Hematopoietic multipotent progenitor cell treated with erythropoietin and hydrocortisone succinate and interleukin-3 and kit ligand, for 8 days (in vitro differentiated cells): ENCODE measurements at places on chromosomes 2 and 18.

DNA sequence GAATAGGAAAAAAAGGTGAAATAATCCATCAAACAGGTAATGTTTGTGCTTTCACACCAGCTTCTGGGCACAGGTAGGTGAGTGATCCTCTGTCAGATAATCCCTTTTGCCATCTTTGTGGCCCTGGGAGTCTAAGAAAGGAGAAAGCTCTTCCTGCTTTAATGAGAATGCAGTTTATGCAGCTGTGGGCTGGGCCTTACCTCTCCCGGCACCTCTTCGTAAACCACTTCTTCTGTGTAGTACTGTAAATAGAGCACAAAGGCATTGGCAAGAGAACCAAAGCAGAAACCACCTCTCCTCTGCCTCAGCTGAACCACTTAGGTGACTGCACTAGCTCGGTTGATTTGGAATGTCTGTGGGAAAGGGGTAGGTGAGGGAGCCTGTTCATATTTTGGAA lies 4.9 kb downstream of the NEB start:
- no peak for DNase-seq

DNA sequence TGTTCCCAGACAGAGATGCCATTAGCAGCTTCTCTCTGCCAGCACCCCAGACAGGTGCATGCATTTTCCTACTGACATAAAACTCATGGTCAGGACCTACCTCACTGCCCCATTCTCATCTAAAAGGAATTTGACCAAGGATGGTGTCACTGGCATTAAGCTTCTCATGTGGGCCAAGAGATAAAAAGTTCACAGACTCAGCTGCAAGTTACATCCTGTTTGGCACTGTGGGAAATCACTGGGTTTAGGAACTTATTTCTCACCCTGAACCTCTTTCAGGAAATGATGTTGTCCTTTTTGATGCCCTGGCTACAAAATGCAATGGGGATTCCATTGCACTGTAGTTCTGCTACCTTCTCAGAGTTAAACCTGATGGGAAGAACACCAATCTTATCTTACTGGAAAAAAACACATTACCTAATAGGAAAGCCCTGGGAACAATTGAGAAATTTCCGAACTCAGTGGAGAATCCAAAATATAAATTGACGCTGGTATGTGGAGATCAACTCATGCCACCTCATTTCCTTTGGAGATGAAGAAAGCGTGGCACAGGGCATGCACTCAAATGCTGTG lies 252.1 kb upstream of the COPS8 start:
- no peak for DNase-seq

DNA sequence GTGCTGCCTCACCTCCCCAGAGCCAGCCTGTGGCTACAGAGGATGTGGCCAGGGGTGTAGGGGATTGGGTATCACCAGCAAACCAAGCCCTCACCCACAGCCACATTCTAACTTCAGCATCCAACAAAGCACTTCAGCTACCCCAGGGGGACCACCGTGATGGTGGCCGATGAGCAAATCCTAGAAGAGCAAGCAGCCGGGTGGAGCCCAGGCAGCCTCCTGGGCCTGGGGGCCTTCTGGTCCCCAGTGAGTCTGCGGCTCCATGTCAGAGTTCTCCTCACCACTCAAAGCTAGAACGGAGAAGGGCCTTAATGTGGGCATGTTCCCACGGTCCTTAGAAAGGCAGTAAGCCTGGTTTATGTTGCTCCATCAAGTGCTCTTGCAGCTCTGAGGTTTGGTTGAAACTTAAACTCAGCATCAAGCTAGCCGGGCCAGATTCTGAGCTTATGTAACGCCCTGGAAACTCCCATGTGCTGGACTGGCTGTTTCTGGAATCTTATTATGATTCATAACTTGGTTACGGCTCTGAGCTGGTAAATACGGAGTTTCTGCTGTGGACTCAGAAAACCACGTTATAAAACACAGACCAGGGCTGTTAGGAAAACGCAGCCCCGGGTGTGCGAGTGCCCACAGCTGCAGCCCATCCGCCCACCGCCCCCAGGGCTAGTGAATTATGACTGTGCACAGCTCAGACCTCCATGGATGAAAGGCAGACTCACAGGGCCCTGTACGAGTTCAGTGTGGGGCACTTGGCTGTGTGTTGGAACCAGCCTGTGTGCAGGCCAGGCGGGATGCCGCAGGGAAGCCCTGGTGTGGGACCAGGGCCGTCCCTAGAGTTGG lies 99.8 kb downstream of the SEPTIN10 start:
- DNase-seq: no peak

GRCh38 chr2:157052685-157053224 lies 204.8 kb upstream of the GALNT5 start:
- DNase-seq: no peak

- no peak for DNase-seq
These were observed 327.5 kb downstream of the GULP1 start for GRCh38 chr2:188619146-188619545.

GRCh38 chr2:85669549-85669948 lies 1.6 kb upstream of the SFTPB start:
- DNase-seq: no peak

GRCh38 chr2:111219285-111219684 lies 98.6 kb downstream of the BCL2L11 start:
- no peak for DNase-seq

GRCh38 chr18:67478249-67478648 lies 38.3 kb downstream of the DSEL start:
- no peak for DNase-seq

DNA sequence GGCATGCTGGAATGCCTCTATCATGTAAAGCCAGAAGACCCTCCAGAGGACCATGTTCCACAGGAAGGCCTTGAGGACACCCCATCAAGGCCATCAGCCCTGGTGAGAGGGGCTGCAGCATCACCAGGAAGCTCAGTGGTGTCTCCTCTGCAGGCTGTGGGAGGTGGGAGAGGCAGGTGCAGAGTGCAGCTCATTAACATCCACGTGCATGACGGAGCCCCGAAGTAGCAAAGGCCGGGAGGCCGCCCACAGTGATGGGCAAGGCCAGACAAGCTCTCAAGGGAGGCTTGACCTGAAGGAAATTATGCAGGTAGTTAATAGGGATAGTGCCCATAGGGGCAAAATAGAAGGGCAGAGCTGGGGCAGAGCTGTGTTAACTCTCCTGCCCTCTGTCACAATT lies 30.3 kb upstream of the SMCHD1 start:
- no peak for DNase-seq

DNA sequence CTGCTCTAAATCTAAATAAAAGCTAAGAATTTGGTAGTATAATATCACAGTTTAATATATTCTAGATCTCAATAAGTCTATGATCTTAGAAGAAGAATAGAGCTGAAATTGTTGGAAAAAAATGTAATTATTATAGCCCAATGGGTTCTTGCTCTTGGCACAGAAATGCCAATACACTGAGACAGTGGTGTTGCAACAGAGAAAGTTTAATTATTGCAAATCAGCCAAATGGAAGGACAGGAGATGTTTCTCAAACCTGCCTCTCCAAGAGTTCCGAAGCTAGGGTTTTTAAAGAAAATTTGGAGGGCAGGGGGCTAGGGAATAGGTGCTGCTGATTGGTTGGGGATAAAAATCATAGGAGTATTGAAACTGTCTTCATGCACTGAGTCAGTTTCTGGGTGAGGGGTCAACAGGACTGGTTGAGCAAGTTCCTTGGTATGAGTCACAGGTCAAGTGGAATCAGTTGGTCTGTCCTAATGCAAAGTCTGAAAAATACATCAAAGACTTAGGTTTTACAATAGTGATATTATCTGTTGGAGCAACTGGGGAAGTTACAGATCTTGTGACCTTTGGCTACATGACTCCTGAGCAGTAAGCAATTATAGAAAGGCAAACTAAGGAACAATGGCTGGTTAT lies 228.6 kb downstream of the CD226 start:
- no peak for DNase-seq

DNA sequence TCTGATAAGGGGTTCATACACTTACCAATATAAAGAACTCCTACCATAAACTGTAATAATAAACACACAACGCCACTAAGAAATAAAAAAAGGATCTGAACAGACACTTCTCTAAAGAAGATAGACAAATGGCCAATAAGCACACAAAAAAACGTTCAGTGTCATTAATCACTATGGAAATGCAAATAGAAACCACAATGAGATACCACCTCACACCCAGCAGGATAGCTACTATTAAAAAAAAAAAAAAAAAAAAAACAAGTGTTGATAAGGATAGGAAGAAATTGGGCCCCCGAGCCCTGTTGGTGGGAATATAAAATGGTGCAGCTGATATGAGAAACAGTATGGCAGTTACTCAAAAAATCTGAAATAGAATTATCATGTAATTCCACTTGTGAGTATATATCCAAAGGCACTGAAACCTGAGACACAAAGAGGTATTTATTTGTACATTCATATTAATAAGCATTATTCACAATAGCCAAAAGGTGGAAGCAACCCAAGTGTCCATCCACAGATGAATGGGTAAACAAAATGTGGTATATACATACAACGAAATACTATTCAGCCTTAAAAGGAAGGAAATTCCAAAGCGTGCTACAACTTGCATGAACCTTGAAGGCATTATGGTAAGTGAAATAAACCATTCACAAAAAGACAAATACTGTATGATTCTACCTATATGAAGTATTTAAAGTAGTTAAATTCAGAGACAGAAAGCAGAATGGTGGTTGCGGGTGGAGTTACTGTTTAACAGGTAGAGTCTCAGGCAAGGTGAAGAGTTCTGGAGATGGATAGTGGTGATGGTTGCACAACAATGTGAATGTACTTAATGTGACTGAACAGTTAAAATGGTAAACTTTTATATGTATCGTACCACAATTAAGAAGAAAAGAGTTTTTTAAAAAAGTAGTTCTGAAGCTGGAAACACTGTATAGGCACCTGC lies 17.9 kb downstream of the REV1 start:
- peak; percentile 91 for DNase-seq

DNA sequence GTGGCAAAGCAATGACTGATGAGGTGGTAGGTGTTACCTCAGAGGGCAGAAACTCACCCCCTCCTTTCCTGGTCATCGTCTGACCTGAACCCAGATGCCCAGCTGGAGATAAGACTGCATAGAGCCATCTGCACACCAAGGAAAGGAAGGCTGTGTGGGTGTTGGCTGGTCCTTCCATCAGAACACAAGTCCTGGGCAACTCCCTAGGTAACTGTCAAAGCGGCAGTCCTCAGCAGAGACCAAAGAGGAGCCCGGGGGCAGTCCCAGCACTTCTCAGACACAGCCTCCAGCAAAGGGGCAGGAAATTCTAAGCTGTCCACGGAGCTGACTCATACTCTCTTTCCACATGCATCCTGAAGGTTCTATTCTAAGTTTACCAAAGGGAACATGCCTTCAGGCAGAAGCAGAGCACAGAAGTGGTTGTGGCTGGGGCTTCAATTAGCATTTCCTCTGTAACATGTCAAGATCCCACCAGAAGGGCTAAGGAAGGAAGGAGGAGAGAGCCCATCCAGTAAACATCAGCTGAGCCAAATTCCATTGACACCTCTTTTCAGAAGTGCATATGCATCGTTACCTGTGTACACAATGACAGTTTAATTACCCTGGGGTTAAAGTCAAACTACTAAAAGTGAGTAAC lies 54.7 kb downstream of the SPRED2 start:
- peak; percentile 79 for DNase-seq

DNA sequence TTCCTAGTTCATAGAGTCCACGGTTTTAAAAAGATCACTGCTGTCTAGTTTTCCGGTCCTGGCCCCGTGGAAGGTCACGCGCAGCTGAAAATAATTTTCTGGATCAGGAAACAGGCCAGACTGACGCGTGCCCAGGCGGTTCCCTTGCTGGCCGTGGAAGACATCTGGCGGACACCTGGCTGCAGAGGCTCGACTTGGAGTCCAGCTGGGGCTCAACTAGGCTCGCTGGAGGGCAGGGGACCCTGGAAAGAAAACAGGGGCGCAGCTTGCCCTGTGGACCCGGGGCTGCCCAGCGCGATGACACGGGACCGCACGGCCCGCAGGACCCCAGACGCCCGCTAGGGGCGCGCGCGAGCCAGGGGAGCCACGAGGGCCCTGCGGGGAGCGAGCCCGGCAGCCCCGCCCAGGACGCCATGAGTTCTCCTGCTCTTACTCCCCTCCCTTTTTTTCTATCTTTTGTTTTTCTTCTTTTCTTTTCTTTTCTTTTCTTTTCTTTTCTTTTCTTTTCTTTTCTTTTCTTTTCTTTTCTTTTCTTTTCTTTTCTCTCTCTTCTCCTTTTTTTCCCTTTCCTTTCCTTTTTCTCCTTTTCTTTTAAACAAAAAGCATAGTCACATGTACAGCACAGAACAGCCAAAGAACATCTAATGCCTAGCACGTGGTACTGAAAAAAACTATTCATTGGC lies 43.2 kb upstream of the UBE2F start:
- DNase-seq: peak; percentile 80

DNA sequence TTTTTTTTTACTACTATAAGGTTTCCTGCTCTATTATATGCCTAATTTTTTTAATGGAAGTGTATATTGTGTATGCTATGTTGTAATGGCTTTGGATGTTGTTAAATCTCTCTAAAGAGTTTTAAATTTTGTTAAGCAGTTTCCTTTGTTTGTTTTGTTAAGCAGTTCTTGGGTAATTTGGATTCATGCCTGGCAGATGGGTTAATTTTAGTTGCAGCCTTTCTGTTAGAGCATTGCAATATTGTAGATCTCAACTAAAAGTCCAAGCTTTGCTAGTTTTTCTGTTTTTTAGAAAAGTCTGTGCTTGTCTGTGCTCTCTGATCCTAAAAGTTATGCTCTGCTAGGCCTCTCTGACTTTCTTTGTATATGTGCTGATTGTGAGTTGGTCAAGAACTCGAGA lies 1229.0 kb upstream of the NRXN1 start:
- no peak for DNase-seq

- DNase-seq: no peak
These were observed 768.3 kb upstream of the CDH7 start for GRCh38 chr18:64982414-64983055.

DNA sequence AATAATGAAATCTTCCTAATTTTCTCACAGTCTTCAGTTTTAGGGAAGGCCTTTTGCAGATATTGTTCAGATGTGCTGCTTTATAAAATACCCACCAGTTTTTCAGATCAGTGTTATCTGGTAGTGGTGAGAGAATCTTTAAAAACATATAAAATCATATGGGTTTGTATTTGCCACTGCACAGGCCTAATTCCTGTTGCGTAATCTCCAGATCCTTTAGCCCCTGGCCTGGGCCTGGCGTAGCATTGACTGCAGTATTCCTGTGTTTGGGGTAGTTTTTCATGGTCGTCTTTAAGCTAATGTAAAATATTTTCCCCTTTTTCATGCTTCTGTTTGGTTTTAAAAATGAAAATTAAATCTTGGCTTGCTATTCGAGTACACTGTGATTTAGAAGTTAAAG lies 43.2 kb downstream of the TSHZ1 start:
- no peak for DNase-seq

- no peak for DNase-seq
These were observed 1097.7 kb upstream of the CELF4 start for GRCh38 chr18:38663270-38663669.

- no peak for DNase-seq
These were observed 85.2 kb upstream of the HNMT start for GRCh38 chr2:137879121-137879520.

GRCh38 chr2:202278036-202278760 lies 12.6 kb downstream of the NOP58 start:
- DNase-seq: no peak

GRCh38 chr2:17959833-17960232 lies 81.4 kb downstream of the KCNS3 start:
- no peak for DNase-seq
